ENCODE measurements at places on chromosomes 5 and 9.

GRCh38 chr5:52783226-52783959, 4.3 kb upstream of the ITGA1 start:
- DNase-seq: no peak

DNA sequence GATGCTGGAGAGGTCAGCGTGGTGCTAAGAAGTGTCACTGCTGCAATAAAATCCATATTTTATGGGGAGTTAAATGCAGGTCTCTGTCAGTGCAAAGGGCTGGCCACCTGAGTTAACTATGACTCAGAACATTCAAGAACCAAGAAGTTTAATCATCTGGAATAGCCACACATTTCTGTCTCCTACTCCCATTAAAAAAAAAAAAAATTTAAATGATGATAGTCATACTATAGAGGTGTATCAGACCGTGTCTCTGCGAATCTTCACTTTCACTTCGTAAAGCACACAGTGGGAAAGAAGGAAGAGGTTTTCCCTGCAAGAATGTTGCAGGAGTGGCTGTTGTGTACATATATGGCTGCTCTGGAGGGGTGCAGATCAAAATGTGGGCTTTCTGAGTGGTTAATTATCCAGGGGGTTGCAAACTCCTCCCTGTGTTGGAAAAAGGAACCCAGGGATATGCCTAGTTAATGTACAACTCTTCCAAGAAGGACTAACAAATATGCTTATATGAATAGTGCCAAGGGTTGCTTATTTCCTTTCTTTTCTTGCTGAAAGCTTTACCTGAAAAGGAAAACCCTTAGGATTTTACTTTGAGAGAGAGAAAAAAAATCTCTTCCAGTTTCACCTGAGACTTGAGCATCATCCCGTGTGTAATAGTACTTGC, 1.5 kb downstream of the CDH6 start:
- no peak for DNase-seq

DNA sequence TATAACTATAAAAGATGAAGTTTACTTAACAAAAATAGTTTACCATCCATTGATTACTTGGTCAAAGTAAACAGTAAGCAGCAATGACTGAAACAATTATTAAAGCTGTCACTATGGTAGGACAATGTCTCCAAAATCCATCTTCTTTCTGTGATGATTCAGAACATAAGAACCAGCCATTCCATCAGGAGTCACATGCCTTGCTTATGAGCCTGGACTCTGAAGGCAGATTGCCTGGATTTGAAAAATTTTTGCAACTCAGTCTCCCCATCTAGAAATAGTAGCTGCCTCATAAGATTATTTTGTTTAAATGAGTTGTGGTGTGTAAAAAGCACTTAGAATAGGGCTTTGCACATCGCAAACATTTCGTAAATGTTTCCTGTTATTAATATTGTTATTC, 136.2 kb downstream of the LIFR start:
- DNase-seq: no peak

DNA sequence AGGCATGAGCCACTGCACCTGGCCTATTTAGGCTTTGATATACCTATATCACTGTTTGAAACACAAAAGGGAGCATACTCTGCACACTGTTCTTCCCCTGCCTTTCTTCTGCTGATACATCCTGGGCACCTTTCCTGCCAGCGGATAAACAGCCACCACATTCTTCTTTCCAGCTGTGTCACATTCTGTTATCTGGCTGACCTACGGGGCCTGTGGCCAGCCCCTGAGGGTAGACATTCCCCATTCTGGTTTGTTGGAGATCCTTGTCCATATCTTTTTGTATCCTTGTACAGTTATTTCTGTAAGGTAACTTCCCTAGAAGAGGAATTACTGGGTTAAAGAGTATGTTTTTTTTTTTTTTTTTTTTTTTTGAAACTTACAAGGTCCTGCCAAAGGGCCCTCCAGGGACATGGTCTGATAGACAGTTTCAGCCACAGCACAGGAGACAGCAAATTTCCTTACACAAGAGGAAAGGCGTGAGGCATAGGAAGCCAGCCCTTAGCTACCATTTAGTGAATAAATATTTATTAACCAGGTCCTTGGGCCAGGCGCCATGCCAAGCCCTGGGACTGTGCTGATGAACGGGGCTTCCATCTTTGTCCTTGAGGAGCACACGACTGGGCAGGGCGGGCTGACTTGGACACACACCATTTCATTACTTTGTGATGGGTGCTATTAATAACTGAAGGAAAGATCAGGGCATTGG, 57.8 kb downstream of the ERGIC1 start:
- no peak for DNase-seq

DNA sequence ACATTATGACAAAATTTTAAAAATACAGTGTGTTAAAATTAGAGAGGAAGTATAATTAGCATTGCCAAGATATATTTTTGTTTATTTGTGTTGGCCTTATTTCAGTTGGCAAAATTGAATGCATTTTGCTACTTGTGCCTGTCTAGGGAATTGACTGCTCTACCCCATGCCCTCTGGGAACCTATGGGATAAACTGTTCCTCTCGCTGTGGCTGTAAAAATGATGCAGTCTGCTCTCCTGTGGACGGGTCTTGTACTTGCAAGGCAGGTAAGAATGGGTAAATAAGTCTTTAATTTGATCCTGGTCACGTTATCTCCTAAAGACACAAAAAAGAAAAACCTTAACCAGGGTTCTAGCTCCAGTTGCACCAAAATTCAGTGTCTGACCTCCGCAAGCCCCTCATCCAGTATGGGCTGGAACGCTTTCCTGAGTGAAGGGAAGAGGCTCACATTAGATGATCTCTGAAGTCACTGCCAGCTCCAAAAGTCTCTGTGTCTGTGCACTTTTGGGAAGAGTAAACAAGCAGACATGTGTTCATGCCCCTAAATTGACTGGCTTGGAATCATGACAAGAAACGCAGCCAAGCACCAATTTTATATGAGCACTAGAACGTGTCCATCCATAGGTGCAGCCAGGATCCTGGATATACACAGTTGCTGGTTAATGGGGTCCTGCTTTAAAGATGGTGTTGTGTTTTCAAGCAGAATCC, 98.3 kb upstream of the PRRC1 start:
- DNase-seq: no peak

GRCh38 chr5:29972597-29972996, 1220.9 kb upstream of the CDH6 start:
- no peak for DNase-seq

- DNase-seq: no peak
Measured at GRCh38 chr5:149288436-149288835, 16.8 kb downstream of the AFAP1L1 start.

Data from cortex of kidney (tissue), 1 donor.